Activated T-cell treated with anti-CD3 and anti-CD28 coated beads for 48 hours (primary cell): ENCODE measurements at places on chromosomes 11 and 22.

GRCh38 chr11:28770806-28771205 is 662.6 kb downstream of the METTL15 start:
- DNase-seq, result no peak

DNA sequence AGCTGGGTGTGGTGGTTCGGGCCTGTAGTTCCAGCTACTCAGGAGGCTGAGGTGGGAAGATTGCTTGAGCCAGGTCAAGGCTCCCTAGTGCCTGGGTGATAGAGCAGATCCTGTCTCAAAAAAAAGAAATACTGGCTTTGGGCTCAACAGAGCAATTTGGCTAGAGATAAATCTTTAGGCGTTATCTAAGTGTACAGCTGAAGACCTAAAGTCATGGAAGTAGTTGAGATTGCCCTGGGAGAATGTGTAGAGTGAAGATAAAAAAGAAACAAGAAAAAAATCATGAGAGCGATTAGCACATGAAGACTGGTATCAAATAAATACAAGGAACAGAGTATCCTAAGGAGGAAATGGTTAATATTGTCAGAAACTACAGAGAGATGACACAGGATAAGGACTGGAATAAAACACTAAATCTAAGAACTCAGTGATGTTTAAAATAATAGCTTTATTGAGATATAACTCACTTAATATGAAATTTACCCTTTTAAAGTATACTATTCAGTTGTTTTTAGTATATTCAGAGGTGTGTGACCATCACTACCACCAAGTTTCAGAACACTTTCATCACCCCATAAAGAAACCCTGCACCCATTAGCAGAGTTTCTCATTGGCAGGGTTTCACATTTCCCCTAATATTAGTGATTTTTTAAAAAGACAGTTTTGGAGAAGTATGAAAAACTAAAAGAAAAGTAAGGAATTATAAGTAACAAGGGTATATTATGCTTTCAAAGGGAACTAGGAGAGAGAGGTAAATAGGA is 20.7 kb downstream of the PIK3C2A start:
- no peak for DNase-seq

- DNase-seq, result no peak
Observed at GRCh38 chr11:17643506-17644405, 75.6 kb upstream of the MYOD1 start.

DNA sequence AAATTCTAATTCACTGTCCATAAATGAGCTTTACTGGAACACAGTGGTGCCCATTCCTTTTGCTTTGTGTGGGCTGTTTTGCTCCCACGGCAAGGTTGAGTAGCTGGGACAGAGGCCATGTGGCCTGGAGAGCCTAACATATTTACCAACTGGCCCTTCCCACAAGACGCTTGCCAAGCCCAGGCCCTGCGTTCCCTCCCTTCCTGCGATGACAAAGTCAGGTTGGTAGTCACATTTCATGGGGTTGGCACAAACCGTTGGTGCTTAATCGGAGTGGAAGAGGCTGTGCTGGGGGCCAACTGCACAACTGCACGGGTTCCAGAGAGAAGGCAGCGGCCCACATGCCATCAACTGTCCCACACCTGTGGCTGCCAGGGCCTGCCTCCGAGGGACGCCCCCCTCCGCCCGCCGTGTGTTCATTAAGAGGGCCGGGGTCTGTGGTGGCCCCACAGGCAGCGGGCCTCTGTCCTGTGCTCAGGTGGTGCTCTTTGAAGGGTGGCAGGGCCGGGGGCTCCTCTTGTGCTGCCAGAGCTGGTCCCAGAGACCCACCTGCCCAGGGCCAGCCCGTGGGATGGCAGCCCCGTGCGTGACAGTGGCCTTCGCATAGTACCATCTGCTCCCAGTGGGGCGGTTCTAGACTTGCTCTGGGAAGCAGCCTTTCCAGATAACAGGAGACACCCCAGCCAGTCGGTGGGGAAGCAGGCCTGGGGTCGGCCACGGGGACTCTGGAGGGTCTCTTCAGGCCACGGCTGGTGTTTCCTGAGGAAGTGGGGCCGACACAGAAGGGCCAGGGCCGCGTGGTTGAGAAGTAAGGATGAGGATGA is 81.5 kb upstream of the CLDN5 start:
- DNase-seq, result no peak

GRCh38 chr11:118224511-118225188 is at the start of gene JAML:
Gene JAML (minus strand): TSS chr11:118225011. CDS start chr11:118214866, 10,145 bp downstream.
- DNase-seq, result no peak
